ENCODE measurements at places on chromosomes 1 and 21. TPM values are rescaled to one million over a fixed set of nuclear protein-coding genes. Genes with fewer than 3 reads are reported as not detected.

GRCh38 chr1:14996133-14997050 is 157.2 kb upstream of the TMEM51 start:
- peak; percentile 66 for DNase-seq

GRCh38 chr1:92411511-92411910 is 75.2 kb downstream of the GFI1 start:
- DNase-seq = no peak

PLA2G5 gene
- total RNA-seq = not detected

DNA sequence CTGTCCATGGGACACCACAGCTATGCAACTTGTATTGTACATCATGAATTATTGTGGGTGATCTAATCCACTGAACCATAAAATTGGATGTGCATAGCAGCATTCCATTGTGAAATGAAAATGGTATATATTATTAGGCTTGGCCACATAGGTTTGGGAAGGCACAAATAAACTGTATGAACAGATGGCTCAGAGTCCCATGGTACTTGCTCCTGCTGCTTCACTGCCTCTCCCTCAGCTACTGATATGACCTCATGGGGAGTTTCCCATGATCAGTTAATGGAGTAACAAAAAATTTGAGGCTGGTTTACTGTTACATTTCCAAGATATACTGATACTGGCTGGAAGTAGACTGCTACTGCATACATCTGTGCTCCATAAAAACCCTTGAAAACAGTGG is 152.7 kb upstream of the NEGR1 start:
- no peak for DNase-seq

S100A7A gene
- total RNA-seq = not detected

MTARC1 gene
- total RNA-seq = not detected

- DNase-seq = no peak
These were observed 19.9 kb downstream of the ERO1B start for GRCh38 chr1:236261898-236262297.

GRCh38 chr1:92458146-92458545 is 28.6 kb downstream of the GFI1 start:
- no peak for DNase-seq

SLC16A4 gene
- 0.85 TPM for total RNA-seq

DNA sequence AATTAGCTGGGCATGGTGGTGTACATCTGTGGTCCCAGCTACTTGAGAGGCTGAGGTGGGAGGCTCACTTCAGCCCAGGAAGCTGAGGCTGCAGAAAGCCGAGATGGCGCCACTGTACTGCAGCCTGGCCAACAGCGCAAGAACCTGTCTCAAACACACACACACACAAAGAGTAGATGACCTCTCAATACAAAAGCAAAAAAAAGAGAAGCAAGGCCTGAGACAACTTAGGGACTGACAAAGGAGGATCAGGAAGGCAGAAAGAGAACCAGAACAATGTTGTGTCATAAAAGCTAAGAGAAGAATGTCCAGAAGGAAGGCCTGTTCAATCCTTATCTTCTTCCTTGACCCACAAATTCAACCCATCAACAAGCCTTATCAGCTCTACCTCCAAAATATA is 18.5 kb downstream of the WASF2 start:
- no peak for DNase-seq

MYOC gene
- 84.2 TPM for total RNA-seq

PIGR gene
- not detected for total RNA-seq

GRCh38 chr1:88003255-88003654 is 674.6 kb downstream of the LMO4 start:
- no peak for DNase-seq

LDLRAD2 gene
- total RNA-seq = not detected

DNA sequence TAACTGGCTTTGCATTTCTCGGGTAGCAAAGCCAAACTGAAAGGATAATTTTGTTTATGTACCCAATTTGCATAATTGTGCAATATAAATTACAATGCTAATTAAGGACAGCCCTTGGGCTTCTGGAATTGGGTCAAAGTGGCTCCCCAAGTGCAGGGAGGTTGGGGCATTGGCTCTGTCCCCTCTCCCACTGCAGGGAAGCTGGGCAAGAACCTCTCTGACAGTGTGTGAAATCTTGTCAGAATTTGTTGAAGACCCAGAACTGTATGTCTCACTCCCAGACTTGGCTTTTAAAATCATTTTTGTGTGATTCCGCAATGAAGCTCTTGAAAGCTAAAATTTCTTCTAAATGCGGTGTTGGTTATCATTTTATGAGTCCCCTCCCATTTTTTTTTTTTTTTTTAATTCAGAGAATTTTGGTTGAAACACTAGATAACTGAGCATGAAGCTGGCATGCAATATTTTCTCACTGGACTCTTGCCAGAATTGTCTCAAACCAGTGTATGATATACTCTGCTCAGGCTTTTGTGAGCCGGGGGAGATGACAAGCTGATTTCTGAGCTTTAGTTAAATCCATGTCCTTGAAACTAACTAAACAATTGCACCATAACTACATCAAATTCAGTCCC is 878.9 kb upstream of the CXADR start:
- DNase-seq = peak; percentile 65

GRCh38 chr1:111956155-111956771 is 33.2 kb downstream of the KCND3 start:
- no peak for DNase-seq

TENT5C gene
- 0.25 TPM for total RNA-seq

DNA sequence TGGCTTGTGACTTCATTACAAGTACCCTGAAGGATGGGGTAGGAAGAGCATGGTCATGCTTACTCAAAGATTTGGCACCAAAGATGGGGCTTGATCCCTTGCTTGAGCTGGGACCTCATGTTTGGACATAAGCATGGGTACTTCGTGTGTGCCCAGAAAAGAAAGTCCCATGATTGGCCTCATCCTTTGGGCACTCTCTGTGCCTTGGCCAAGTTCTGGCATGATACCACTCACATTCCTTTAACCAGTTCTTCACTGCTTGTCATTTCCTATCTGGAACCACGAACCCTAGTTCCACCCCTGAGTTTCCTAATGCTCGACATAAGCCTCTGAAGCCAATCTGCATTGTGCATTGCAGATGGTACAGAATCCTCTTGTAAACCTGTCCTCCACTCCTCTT is 107.0 kb downstream of the NAV1 start:
- no peak for DNase-seq

CCDC181 gene
- total RNA-seq = not detected
